Stimulated activated CD8-positive, alpha-beta memory T cell treated with anti-CD3 and anti-CD28 coated beads, Interleukin-7, amount 100 ng/mL, for 1 hour (primary cell): ENCODE measurements at places on chromosomes 11 and 22.

DNA sequence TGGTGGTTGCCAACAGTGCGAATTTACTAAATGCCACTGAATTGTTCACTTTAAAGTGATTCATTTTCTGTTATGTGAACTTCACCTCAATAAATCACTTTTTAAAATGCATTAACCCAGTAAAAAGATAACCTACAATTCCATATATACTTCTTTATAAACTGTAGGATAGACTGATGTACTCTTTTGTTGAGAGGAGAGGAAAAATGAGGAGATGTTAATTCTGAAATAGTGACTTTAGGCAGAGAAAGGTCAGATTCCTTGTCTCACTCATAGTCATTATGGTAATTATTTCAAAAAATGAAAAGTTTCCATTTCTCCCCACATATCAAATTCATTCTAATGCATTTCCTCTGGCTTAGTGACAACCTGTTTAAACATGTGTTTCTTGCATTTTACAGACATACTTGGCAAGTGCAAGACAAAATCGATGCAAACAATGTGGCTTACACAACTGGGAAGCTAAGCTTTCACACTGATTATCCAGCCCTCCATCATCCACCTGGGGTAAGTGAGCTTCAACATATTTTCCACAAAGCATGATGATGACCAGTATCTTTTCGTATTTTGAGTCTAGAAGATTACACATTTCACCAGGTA lies 74.5 kb downstream of the BBOX1 start:
- DNase-seq: no peak

DNA sequence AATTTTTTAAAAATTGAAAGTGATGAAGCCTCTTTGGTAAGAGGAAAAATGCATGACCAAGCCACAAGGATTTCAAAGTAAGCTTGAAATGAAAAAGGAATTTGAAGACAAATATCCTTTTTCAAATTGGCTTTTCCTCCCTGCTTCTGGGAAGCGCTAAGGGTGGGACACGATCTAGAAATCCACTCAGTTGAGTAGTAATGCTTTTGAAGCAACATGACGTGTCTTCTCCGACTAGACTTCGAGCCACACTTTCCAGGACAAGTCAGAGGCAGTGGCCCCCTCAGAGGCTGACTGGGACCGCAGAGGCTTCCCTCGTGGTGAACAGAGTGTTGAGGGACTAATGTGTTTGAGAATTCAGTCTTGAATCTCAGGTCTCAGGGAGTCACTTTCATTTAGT lies 39.8 kb downstream of the KREMEN1 start:
- no peak for DNase-seq

GRCh38 chr11:12158909-12159308 lies 48.5 kb downstream of the MICAL2 start:
- no peak for DNase-seq

GRCh38 chr22:46024136-46024840 lies 47.3 kb upstream of the WNT7B start:
- no peak for DNase-seq
